ENCODE measurements at places on chromosomes 3 and 15.
A peak's percentile ranks its signal among the peaks of the same experiment; 100 is the strongest.

DNA sequence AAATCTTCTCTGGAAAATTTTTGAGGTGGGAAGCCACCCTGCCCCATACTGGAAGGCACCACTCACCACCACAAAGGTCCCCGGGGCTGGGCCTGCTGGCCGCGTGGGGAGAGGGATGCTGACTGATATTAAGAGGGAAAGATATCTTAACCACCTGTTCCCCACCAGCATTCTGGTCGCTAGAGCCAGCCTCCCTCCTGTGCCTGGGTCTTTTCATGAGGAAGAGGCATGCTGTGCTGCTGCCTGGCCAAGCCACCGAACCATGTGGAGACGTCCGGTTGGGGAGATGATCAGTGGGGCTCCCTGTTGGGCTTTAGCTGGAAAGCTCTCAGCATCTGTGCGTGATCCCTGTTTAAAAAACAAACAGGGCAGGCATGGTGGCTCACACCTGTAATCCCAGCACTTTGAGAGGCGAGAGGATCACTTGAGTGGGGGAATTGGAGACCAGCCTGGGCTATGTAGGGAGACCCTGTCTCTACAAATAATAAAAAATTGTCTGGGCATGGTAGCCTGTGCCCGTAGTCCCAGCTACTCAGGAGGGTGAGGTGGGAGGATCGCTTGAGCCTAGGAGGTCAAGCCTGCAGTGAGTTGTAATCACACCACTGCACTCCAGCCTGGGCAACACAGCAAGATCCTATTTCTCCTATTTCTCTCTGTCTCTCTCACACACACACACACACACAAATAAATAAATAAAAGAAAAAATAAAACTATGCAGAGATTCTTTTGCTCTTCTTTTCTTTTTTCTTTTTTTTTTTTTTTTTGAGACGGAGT lies 1.0 kb downstream of the KLHL18 start:
- DNase-seq: peak; percentile 4

- DNase-seq: no peak
Observed at GRCh38 chr3:119343719-119344118, 49.5 kb downstream of the ARHGAP31 start.

DNA sequence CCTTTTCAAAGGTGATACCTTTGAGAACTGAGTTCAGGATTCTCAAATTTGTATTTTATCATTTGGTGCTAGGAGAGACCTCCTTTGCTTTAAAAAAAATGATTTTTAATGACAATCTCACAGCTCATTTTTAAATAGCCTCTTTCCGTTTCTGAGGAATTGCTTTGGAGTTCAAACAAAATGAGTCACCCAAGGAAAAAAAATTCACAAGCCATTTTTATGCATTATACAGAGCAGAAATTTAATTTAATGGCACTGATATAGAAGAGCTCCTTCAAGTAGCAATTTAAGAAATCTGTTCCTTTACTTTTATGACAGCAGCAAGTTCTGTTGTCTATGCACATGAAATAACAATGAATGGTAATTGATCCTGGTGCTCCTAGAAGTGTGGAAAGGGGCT lies 337.9 kb upstream of the KCNMB2 start:
- no peak for DNase-seq

DNA sequence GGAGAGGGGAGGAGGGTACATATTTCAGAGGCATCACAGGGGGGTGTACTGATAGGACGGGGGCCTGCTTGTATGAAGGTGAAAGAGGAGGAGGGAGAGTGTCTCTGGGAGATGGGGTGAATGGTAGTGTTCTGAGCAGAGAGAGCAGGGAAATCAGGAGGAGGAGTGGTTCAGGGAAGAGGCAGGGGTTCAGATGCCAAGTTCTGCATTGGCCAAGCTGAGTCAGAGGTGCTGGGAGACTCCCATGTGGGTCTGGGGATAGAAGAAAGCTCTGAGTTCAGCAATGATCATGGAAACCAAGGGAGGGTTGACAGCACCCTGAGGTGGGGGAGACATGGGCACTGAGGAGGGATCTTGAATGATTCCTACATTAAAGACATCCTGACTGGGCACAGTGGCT lies 3.0 kb downstream of the CYP8B1 start:
- no peak for DNase-seq

DNA sequence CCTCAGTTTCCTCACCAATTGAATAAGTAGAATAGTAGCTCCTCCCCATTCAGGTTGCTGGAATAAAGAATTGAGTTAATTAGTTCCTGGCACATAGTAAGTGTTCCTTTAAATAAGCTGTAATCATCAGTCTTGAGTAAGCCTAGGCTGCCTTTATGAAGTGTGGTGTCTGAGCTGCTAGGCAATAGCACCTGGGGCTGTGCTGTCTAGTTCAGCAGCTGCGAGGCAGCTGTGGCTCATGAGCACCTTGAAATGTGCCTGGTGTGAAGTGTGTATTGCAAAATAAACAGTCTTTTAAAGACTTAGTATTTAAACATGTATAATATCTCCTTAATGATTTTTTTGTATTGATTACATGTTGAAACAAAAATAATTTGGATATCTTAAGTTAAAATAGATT lies 77.6 kb downstream of the TOP2B start:
- DNase-seq: peak; percentile 24

DNA sequence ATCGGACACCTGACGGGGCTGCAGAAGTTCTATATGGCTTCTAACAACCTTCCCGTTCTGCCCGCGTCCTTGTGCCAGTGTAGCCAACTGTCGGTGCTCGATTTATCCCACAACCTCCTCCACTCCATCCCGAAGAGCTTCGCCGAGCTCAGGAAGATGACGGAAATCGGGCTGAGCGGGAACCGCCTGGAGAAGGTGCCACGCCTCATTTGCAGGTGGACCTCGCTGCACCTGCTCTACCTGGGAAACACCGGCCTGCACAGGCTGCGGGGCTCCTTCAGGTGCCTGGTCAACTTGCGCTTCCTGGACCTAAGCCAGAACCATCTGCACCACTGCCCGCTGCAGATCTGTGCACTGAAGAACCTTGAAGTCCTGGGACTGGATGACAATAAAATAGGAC lies 9.8 kb upstream of the LRRC34 start:
- no peak for DNase-seq

DNA sequence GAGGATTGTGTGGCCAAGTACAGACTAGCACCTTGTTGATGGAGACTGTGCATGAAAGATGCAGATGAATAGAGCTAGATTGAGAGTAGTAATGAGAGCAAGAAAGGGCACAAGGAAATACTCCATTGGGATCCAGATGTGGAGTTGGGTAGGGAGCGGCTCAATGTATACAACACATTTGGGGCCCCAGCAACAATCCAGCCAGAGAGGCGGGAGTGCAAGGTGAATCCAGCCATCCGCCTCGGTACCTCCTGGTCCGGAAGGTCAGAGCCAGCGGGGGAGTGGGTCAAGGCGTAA lies 9.0 kb downstream of the ISL2 start:
- DNase-seq: no peak

GRCh38 chr3:161674402-161674801 lies 177.8 kb downstream of the OTOL1 start:
- DNase-seq: no peak

- DNase-seq: no peak
Observed at GRCh38 chr3:193909387-193909786, 226.6 kb upstream of the HES1 start.

DNA sequence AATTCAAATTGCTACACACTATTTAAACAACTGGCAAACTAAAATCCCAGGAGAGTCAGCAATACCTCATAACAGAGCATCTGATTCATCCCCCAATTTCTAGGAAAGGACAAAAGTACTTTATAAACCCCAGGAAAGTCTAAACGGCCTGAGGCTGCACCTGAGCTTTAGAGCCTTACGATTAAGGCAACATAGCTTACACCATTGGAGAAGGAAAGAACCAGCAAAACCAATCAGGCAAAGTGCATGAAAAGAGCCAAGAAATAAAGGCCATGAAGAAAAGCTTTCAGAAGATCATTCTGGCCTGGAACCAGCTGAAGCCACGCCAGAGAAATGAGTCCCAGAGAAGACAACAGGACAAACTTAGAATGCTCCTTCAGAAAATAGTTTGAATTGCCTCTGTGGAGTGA lies 48.1 kb downstream of the PTPN9 start:
- DNase-seq: no peak

GRCh38 chr3:17742880-17743657 lies 638 bp upstream of the TBC1D5 start:
- DNase-seq: no peak

- no peak for DNase-seq
Observed at GRCh38 chr3:49886922-49887265, 16.8 kb downstream of the MST1R start.

GRCh38 chr3:188868803-188869202 lies 303.0 kb upstream of the TPRG1 start:
- DNase-seq: no peak

DNA sequence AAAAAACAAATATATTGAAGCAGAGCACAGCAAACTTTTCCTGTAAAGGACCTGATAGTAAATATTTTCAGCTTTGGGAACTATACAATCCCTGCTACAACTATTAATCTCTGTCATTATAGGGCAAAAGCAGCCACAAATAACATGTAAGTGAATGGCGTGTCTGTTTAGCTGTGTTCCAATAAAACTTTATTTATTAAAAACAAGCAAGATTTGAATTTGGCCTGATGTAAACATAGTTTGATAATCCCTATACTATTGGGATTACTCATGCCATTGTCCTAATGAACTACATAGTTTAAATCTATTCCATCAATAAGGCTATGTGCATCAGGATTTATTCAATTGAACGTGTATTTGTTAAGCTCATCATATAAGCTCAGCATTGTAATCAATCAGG lies 286.8 kb upstream of the CNTN6 start:
- no peak for DNase-seq

DNA sequence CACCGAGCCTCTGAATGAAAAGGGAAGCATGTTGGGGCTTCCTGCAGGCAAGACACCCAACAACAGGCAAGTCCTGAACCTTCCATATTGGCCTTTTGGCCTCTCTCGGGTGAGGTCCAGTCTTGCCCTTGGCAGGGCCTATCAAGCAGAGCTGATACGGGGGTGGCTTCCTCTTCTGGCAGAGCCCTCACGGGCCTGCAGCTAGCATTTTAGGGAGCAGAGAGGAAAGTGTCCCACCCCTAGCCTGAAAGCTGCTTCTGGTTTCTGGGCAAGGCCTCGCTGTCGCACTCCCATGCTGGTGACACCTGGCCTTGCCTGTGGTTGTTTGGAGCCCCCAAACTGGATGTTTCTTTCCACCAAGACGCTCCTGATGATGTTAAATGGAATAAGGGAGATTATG lies 31.8 kb upstream of the CTSH start:
- DNase-seq: no peak

- peak; percentile 95 for DNase-seq
Observed at GRCh38 chr3:160665784-160666526, 11.0 kb upstream of the ARL14 start.

GRCh38 chr3:94336046-94336753 lies 273.3 kb downstream of the NSUN3 start:
- DNase-seq: peak; percentile 75

GRCh38 chr15:90552162-90552928 lies 22.6 kb downstream of the CRTC3 start:
- peak; percentile 94 for DNase-seq

DNA sequence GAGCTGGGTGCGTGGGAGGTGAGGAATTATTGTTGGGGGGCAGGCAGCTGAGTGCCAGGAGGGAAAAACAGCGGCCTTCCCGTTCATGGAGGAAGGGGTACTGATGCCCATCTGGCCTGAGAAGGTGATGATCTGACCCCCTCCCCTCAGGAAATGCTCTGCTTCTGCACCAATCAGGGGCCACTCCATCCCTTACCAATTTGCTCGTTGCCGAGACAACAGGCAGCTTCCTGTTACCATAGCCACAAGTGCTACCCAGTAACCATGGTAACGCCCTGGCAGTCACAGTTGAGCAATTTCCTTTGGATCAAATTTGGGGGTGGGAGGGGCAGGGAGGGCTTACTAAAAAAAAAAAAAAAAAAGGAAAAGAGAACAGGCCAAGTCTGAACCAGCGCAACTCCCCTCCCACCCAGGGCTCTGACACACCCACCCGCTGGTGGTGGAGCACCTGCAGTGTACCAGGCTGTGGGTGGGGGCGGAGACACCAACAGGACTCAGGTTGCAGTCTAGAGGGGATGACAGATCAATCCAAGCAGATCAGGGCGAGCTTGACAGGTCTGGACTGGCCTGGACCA lies 13.7 kb downstream of the CELF6 start:
- DNase-seq: peak; percentile 30

DNA sequence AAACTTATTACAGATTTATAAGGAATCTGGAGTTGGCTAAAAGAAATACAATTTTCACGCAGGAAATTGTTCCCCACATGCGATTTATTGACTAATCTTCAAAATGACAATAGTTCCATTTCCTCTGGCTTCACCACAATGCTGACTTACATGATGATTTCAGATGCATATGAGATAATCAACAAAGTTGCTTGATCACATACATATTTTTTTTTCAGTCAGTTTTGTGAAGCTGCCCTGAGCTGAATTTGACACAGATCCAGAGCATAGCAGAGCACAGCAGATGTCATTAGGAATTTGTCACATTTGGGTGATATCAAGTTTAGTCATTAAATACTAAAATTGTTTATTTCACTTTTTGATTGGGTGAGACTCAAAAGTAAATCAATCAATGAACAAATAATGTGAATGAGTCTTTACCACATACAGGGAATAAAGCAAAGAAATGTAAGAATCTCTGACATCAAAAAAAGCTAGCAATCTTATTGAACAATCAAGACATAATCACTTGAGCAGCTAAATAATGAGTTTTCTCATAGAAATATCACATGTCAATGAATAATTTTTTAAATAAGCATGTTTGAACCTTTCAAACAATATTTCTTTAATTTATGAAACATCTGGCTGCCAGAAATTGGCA lies 18.3 kb downstream of the CPB1 start:
- no peak for DNase-seq

- no peak for DNase-seq
Observed at GRCh38 chr15:67948215-67948614, 105.9 kb upstream of the PIAS1 start.

- DNase-seq: no peak
Observed at GRCh38 chr3:81195478-81195877, 566.0 kb downstream of the GBE1 start.

DNA sequence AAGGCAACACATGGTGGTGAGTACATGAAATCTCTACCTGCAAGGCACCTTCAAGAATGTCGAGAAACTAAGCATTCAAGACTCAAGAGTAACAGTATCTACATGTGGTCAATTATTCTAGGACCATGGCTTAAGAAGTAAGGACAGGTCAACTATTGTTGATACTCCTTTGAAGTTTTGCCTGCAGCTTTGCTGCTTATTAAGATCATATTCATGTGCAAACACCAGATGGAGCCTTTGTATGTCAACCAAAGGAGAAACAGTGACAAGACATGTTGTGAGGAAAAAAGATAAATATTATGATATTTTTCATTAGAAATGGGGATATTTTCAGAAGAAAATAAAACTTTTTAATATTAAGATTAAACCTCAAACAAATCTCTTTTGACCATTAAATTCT lies 52.3 kb upstream of the FGF7 start:
- peak; percentile 50 for DNase-seq

GRCh38 chr3:88105325-88105724 lies 44.4 kb upstream of the C3orf38 start:
- peak; percentile 20 for DNase-seq

- peak; percentile 63 for DNase-seq
Observed at GRCh38 chr3:86788371-86788770, 202.6 kb downstream of the VGLL3 start.

All from amniotic epithelial cell (primary cell).